ENCODE measurements at places on chromosomes 6 and 20.

- no peak for DNase-seq
These were observed 177.1 kb downstream of the ZDHHC14 start for GRCh38 chr6:157558049-157558448.

- DNase-seq: peak; percentile 91
These were observed 731 bp downstream of the TUBB2B start for GRCh38 chr6:3226481-3227362.

DNA sequence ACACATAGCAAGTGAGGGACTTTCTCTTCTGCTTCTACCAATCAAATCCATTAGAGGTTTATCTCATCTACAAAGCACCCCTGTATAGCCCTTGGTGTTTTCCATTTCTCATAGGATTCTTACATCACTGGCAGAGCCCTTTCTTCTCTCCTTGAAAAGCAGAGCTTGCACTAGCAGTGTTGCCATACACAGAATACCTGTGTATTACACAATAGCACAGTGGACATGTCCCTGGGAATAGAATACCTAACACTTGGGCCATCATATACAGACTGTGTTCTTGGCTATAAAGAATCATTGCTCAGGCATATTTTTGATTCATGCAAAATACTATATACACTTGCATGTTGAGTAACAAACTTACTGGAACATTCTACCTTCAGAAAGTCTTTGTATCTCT lies 582.0 kb downstream of the KIF16B start:
- DNase-seq: no peak

GRCh38 chr6:152794696-152795095 lies 44.1 kb downstream of the VIP start:
- no peak for DNase-seq

DNA sequence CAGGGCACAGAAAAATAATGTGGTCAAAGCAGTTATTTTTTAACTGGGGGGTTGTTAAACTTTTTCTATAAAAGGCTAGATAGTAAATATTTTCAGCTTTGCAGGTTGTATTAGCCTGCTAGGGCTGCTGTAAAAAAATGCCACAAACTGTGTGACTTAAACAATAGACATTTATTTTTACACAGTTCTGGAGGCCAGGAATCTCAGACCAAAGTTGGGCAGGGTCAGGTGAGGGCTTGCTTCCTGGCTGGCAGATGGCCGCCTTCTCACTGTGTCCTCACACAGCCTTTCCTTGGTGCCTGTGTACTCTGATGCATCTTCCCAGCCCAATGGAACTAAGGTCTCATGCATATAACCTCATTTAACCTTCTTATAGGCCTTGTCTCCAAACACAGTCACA lies 294.7 kb downstream of the PTPRT start:
- no peak for DNase-seq

Data from brain (organoid and tissue), 16 donors.